Activated naive CD8-positive, alpha-beta T cell treated with anti-CD3 and anti-CD28 coated beads for 36 hours (primary cell): ENCODE measurements at places on chromosomes 13 and 19. TPM values are rescaled to one million over a fixed set of nuclear protein-coding genes. Genes with fewer than 3 reads are reported as not detected.

Gene DKKL1
- not detected for total RNA-seq

Gene TLE6
- total RNA-seq, result 3.2 TPM

Gene SHISA7
- total RNA-seq, result not detected

Gene AP1M1
- 90.7 TPM for total RNA-seq

Gene PAK4
- 13.2 TPM for total RNA-seq

Gene FXYD7
- 0.62 TPM for total RNA-seq

Gene PLA2G4C
- 2.0 TPM for total RNA-seq

Gene OR7A5
- total RNA-seq, result not detected

Gene HIPK4
- not detected for total RNA-seq

Gene IRGC
- total RNA-seq, result not detected

Gene ZNF729
- not detected for total RNA-seq

Gene ZSCAN5C
- total RNA-seq, result not detected

Gene LIM2
- not detected for total RNA-seq

Gene B3GNT3
- total RNA-seq, result not detected

Gene WDR62
- 20.4 TPM for total RNA-seq

Gene TPGS1
- total RNA-seq, result 10.3 TPM

Gene LRG1
- total RNA-seq, result 0.19 TPM

Gene RNF225
- total RNA-seq, result 0.82 TPM

Gene COX7A1
- not detected for total RNA-seq

Gene SEMA6B
- not detected for total RNA-seq

Gene BRSK1
- total RNA-seq, result 5.6 TPM

Gene IRGQ
- 24.6 TPM for total RNA-seq

Gene ZNF230
- total RNA-seq, result 3.9 TPM

Gene MISP
- total RNA-seq, result 0.10 TPM

Gene KCNK6
- 6.6 TPM for total RNA-seq

Gene SPRYD7
- total RNA-seq, result 7.6 TPM

Gene PNMA8A
- 6.3 TPM for total RNA-seq

Gene RAB8A
- 169 TPM for total RNA-seq

Gene CAMSAP3
- total RNA-seq, result 0.52 TPM

Gene RCBTB2
- total RNA-seq, result 2.4 TPM

Gene CBY2
- total RNA-seq, result not detected

Gene TEX29
- total RNA-seq, result not detected

Gene CACNA1A
- total RNA-seq, result 0.47 TPM
